CD4-positive, alpha-beta T cell treated with Interferon alpha-2 for 1 hour (primary cell): ENCODE measurements at places on chromosomes 2 and 18.

GRCh38 chr2:197208841-197209240, 101.7 kb downstream of the ANKRD44 start:
- DNase-seq, result peak; percentile 45

DNA sequence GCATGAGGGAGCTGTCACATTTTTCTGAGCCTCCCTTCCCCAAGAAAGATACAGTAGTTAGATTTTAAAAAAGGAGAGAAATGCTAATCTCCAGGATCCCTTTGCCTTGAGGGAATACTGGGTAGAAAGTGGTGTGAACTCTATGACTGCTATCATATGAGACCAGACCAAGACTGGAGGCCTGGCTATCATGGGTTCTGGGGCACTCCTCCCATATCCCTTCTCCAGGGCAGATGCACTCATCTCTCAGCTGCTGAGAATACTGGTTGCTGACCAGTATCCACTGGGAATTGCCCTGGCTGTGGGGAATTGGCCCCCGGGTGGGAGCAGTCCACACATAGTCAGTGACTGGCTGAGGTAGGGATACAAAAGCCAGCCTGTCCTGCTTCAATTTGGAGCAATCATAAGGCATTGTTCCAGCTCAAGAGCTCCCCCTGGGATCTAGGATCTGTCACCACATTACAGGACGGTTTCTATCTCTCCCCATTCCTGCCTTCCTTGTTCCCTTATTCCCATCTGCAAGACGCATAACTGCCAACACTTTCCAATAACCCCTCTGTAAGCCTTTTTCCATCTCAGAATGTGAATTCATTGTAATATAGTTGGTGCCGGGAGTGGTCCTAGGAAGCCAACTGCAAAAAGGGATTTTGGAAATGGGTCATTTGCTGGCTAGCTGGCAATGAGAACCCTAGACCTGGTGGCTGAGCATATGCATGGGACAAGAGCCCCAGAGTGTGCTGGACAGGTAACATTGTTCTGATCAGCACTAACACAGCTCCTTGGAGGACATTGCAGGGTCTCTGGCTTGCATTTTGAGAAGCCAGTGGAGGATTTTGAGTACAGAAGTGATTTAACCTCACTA, 35.4 kb upstream of the REEP1 start:
- DNase-seq, result no peak

- no peak for DNase-seq
Measured at GRCh38 chr2:238864207-238865014, 16.5 kb downstream of the TWIST2 start.

DNA sequence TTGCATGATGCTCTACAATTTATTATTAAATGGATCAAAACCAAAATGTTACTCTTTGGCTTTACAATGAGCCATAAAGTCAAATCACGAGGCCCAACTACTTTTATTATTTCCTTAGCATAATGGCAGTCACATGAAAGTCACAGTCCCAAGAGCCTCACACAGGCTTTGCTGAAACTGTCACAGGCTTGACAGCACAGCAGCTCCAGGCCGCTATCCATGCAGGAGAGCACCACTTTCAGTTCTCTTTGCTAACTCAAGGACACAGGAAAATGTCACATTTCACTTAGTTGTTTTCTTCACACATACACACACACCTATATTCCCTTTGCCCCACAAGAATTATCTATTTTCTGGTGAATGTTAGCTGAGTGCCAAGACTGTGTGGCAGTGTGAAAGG, 11.1 kb upstream of the MSGN1 start:
- no peak for DNase-seq

GRCh38 chr18:76974386-76974785, 152.0 kb downstream of the ZNF236 start:
- no peak for DNase-seq

DNA sequence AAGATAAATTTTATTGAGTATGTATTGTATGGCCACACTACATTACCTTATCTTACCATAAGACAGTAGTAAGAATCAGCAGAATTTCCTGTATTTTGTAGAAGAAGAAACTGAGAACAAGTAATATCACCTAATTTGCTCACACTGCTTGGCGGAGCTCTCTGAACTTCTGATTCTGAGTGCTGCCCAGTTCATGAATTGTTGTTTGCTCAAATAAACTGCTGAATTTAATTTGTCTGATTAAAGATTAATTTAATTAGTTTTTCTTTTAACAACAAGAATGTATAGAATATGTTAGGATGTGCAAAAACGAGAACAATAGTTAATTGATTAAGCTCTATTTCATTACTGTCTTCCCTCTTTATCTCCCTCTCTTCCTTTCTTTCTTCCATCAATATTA, 100.1 kb upstream of the ERBB4 start:
- DNase-seq, result no peak

DNA sequence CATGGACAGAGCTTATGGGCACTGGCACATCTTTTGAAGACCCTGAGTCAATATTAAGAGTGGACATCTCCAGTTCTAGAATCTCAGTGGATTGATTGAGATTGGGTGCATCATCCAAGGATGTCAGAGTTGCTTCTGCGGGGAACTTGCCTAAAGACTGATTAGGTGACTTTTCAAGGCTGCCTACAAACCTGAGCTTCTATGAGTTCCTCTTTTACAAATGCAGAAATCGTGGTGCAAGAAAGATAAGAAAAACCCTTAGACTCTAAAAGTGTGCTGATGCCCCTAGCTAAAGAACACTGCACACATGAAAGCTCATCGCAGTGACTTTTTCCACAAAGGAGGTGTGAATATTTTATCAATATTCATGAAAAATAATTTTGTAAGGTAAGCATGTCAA, 86.8 kb upstream of the NEDD4L start:
- no peak for DNase-seq

GRCh38 chr2:154709215-154709614, 10.7 kb downstream of the KCNJ3 start:
- no peak for DNase-seq

GRCh38 chr2:37885329-37885993, 39.6 kb upstream of the RMDN2 start:
- DNase-seq, result no peak

- no peak for DNase-seq
Measured at GRCh38 chr18:35497027-35497369, 762 bp downstream of the INO80C start.

GRCh38 chr2:190718652-190719526, 70.0 kb downstream of the NAB1 start:
- DNase-seq, result no peak

GRCh38 chr2:98924038-98924830, 11.8 kb downstream of the CRACDL start:
- no peak for DNase-seq

DNA sequence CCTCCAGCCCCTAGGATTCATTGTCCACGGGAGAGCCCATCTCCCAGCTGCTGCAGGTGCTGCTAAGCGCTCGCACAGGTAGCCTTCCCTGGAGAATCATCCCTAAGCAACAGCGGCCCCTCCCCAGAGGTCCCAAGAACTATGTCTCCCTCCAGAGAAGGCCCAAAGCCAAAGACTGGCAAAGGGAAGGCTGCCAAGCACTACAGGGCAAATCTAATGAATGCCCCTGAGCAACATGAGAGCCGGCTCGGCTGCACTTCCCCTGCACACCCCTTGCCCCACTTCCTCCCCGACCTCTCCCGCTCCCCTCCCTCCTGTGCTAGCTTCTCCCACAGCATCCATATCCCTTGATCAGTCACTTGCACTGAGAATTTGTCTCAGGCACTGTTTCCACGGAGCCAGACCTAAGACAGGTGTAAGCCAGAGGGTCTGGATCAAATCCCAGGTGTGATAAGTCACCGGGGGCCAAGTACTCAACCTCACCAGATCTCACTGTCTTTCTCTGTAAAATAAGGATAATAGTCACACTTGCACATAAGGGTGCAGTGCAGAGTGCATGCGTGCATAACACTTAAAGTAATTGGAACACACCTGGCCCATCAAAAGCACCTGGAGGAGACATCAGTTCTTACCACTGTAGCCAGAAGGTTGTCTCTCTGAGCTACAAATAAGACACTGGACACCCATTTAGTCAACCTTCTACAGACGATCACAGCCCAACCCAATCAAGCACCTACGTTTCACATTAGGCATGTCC, 20.1 kb upstream of the COL6A3 start:
- no peak for DNase-seq

DNA sequence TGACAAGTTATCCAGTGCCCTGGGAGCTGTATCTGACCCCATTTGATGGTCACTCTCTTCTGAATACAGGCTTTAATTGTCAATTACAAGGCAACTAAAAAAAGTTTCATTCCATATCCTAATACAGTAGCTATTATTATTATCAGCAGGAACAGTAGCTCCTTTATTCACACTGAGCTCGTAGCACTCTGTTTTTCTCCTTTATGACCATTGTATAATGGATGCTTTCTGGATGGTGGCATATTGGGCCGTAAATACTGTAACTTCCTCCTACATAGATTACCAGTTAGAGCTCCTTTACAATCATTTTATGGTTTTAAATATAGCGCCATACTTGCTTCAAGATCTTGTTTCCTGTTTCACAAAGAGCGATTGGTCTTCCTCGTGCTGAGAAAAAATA, 1040.3 kb downstream of the TSN start:
- no peak for DNase-seq

DNA sequence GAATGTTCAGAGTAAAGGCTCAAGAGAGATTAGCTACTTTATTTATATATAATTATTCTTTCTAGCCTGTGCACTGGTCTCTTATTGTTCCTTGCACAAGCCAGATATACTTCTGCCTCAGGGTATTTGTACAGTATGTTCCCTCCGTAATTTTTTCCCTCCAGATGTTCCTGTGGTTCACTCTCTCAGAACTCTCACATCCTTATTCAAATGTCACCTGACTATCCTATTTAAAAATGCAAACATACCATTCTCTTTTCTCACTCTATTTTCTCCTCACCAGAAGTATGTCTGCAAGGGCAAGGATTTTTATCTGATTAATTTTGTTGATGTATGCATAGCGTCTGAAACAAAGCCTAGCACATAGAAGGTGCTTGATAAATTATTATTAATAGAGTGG, 64.0 kb upstream of the CERS6 start:
- no peak for DNase-seq

GRCh38 chr2:39403311-39403710, 33.8 kb downstream of the MAP4K3 start:
- no peak for DNase-seq

DNA sequence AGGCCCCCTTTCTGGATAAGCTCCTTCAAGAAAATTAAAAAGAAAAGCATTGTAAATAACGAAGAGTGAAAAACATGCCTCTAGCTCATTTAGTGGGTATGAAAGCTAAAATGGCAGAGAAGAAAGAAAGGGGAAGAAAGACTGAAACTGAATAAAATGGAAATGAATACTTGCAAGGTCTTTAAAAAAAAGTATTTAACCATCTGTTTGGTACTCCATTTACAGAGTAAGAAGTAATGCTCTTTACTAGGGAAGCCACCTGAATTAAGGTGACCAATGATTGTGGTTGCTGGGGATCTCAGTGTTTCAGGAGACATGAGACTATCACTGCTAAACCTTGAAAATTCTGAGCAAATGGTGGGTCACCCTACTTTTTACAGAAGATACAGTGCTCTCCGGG, 17.7 kb upstream of the ARL5A start:
- DNase-seq, result no peak

- DNase-seq, result no peak
Measured at GRCh38 chr2:66344087-66344663, 90.8 kb upstream of the MEIS1 start.

DNA sequence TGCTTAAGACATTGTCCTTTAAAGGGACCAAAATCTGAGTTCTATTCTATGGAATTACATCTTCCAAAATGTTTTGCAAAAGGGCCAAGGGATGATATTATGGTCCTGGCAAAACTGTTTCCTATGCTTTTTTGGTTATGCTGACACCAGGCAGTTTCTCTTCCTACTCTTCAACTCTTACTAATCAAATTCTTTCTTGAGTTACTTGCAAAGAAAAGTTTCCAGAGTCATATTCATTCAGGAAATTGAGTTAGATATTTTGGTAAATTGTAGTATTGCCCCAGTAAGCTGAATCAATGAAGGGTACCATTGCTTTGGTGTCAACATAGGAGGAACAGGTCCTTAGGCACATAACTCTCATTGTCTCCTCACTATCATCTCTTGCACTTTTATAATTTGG, 118.8 kb downstream of the DPP4 start:
- DNase-seq, result no peak

GRCh38 chr2:215384710-215385109, 51.2 kb downstream of the FN1 start:
- no peak for DNase-seq

DNA sequence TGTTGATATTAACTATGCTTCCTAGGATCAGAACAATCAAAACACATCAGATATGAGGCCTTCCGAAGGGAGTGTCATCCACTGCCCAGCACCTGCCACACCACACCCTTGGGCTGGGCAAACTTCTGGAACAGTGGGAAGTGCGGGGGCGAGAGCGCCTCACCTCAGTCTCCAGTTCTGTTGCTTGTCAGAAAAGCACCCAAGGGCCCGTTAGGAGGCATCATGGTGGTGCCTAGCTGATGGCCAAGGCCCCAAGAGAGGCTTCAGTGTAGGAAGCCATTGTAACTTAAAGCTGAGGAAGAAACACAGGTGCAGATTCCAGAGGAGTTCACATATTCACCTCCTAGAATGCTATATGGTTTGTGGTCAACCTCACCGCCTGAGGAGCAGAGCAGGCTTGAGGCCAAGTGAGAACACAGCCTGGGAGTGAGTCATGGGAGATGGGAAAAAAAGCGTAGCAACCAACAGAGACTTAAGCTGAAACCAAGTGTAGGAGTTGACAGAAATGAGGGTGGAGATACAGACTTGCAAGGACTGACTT, 85.1 kb upstream of the ATL2 start:
- no peak for DNase-seq

DNA sequence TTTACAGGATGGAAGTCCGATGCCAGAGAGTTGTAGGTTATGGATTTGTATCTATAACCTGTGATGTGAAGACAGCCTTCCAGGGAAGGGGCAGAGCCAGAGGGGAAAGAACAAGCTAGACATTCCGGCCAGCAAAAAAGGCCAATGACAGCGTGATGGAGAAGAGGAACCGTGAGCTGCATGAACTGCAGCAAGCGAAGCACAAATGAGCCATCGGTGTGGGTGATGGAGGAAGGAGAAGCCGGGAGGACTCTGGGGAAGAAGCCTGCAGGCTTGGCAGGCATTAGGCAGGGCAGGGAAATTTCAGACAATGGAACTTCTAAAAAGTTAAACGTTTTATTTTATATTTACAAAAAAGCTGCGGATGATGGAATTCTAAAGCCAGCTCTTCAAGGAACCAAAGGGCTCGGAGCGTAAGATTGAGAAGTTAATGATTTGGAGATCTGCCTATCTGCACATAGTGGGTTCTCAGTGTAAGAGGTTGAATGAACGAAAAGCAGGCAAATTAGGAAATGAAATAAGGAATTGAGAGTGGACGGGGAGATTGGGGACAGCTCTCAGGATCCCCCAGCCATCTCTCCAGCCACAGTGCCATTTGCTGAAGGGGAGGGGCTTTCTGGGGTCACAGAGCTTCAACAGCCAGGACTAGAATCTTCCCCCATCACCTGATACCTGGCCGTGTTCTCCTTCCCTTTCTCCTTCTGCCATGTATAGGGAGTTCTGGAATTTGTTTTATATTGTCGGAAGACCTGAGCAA, 28.4 kb downstream of the NGEF start:
- DNase-seq, result no peak

- peak; percentile 79 for DNase-seq
Measured at GRCh38 chr2:118855451-118856279, 8.2 kb upstream of the EN1 start.
